ENCODE measurements at places on chromosomes 16 and 17.

GRCh38 chr17:31320791-31321190 lies 631 bp downstream of the EVI2A start:
- DNase-seq: no peak

GRCh38 chr16:4081047-4081446 lies 35.2 kb downstream of the ADCY9 start:
- no peak for DNase-seq

DNA sequence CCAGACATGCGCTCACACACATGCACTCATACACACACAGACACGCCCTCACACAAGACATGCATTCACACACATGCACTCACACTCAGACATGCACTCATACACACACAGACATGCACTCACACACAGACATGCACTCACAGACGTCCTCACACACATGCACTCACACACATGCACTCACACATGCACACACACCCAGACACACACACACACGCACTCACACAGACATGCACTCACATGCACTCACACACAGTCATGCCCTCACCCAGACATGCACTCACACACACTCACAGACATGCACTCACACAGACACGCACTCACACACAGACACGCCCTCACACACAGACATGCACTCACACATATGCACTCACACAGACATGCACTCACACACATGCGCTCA lies 2.1 kb upstream of the ZNF469 start:
- DNase-seq: no peak

- no peak for DNase-seq
Observed at GRCh38 chr17:51029142-51029541, 91.5 kb downstream of the SPAG9 start.

DNA sequence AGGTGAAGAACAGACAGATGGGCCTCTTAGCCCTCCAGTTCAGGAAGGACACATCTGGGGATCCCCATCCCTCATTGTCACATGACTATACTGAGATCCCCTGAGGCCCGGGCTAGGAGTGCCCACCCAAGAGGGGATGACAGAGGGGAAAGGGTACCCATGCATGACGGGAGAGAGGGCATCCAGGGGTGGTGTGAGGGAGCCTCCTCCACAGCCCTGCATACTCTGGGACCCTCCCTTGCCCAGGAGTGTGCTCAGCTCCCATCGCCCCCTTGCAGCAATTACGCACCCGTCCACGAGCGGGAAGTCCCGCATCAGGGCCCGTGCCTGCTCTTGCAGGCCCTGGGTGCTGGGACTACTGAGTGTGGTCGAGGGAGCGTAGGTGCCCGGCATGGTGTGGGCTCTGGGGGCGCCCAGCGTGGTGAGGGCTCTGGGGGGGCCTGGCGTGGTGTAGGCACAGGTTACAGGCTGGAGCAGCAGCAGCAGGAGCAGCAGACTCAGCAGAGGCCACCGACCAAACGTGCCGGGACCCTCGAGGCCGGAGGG lies 6.5 kb downstream of the DPEP2 start:
- DNase-seq: no peak

DNA sequence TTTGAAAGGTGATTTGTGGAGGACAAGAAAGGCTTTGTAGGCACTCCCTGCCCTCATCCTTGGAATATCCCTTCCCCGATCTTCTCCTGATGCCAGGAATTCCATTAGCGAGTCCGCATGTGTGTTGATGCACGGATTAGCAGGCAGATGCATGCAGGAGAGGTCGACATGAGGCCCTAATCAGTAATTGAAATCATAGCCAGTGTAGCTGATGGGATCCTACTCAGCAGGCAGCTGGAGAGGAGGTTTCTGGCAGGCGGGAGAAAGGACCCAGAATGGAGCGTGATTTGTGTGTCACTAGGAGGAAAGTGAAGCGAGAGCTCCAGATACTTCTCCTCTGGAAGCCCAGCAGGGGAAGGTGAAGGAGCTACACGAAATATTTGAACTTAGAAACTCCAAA lies 196.3 kb upstream of the CDH11 start:
- no peak for DNase-seq

GRCh38 chr17:66172691-66173223 lies 19.2 kb downstream of the CEP112 start:
- DNase-seq: no peak

GRCh38 chr17:31598921-31599571 lies 207.6 kb downstream of the RAB11FIP4 start:
- DNase-seq: no peak

- DNase-seq: no peak
Observed at GRCh38 chr17:4641297-4642195, at the start of gene ALOX15. TSS of gene ALOX15 (minus strand) at chr17:4641678. CDS start at chr17:4641651, 27 bp downstream.

- DNase-seq: no peak
Observed at GRCh38 chr17:32117399-32117798, 24.9 kb upstream of the RHOT1 start.

- no peak for DNase-seq
Observed at GRCh38 chr17:77526728-77527350, 386.1 kb downstream of the SEC14L1 start.

- peak; percentile 72 for DNase-seq
Observed at GRCh38 chr17:57271821-57272220, 15.5 kb downstream of the MSI2 start.

- no peak for DNase-seq
Observed at GRCh38 chr17:40561294-40561870, 3.9 kb downstream of the CCR7 start.

DNA sequence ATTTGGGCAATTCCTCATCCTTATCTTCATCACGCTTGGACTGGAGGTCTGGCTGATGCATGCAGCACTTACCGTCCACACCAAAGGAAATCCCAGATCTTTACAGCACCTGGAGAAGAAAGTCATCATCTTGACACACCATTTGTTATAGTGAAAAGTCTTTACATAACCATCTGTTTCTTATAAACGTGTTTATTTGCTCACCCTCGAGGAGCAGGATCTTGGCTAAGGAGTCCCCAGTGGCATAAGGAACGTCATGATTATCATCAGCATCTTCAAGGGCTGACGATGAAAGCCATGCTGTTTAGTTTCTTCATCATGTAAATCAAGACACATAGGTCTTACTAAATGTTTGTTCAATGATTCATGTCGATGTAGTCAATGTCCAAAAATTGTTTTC lies 248.8 kb upstream of the ELAC2 start:
- no peak for DNase-seq

GRCh38 chr17:51472670-51473205 lies 212.4 kb downstream of the UTP18 start:
- DNase-seq: no peak

- DNase-seq: no peak
Observed at GRCh38 chr17:39487946-39488345, 26.7 kb downstream of the CDK12 start.

DNA sequence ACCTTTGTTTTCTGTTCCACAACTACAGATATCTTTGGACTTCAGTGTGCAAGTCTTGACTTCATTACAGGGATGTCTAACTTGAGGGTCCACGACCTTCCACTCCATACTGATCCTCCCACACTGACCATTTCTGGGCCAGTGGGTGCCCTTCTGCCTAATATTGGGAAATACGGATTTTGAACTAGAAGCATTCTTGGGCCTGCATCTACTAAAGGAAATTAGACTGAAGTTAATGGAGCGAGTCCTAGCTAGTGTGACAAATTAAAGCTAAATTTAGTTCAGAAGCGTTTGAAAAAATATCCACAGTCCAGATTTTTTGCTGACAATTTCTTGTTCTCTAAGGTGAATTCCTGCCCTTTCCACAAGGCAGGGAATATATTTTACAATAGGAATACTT lies 9.9 kb upstream of the TMIGD1 start:
- no peak for DNase-seq
